ENCODE measurements at places on chromosomes 7 and 10.

GRCh38 chr10:6299743-6300105, 97.0 kb downstream of the PFKFB3 start:
- DNase-seq: no peak

DNA sequence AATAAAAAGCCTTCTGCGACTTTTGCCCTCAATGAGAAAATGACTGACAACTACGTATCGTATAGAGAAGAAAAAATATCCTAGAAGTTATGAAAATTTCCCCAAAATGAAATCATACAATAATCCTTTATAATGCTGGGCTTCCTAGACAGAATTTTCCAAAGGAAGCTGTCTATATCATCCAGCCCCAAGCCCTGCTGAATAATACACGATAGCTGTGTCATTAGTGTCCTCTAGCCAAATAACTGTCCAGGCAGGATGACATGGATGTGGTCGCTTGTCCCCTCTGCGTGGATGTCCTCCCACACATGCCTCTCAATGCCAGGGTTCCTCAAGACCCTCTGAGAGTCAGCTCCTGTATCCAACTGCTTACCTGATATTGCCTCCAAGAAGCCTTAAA, 61.7 kb upstream of the ECHDC3 start:
- DNase-seq: no peak

DNA sequence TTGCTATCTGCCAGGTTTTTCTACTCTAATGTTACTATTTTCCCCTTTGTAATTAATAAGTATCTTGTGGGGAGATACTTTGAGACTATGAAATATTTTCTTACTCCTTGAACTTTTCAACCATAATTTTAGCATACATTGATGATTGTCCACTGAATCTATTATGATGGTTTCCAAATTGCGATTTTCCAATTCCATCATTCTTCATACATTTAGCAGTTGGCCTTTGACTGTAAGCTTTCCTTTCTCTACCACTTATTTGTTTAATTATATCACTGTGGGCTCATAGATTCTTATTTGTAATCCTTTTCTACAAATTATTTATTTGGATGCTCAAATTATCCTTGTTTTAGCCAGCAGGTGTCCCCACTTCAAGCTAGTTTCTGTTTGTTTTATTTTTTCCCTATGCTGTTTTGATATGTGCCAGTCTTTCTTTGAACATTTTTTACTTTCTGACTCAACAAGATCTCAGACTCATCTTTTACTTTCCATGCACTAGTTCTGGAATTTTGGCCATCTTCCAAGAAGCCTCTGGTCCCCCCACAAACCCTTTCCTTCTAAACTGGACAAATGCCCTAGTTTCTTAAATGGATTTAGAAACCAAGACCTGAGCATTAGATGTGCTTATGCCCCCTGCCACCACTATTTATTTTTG, 11.4 kb upstream of the MRPS16 start:
- peak; percentile 55 for DNase-seq

- no peak for DNase-seq
Measured at GRCh38 chr10:132291826-132292225, 15.9 kb downstream of the STK32C start.

GRCh38 chr7:51246258-51247245, 70.1 kb downstream of the COBL start:
- DNase-seq: no peak

- DNase-seq: no peak
Measured at GRCh38 chr10:6530966-6531365, 49.1 kb downstream of the PRKCQ start.

GRCh38 chr10:3484306-3485056, 300.5 kb downstream of the KLF6 start:
- DNase-seq: peak; percentile 46

DNA sequence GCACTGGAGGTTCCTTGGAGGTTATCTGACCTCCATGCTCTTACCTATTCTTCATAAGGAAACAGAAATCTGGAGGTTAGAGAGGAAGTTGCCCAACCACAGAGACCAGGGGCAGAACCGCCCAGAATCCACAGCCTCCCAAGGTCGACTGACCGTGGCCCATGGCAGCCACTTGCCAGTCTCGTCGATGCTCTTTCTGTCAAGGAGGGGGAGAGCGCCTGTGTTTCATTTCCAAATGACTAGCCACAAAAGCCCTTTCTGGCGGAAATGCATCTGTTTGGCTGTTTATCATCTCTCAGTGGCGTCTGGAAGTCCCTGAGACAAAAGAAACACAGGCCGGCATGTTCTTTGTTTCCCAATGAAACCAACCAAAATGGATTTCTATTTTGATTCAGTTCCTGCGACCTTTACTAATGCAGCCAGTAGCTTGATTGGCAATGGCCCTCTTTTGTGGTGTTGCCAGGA, 2.9 kb downstream of the RAMP3 start:
- DNase-seq: no peak

DNA sequence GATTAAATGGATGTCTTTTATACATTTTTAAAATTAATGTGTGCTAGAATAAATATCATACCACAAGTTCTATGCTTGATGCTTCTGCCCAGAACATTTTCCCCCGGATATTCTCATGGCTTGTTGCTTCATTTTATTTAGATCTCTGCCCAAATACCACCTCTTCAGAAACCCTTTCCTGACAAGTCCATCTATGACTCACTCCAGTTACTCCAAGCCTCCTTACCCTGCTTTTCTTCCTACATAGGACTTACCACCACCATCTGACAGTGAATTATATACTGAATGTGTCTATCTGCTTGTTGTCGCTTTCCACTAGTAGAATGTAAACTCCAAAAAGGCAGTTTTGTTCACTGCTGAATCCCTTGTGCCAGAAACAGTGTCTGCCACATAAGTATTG, 19.1 kb upstream of the ERVW-1 start:
- peak; percentile 26 for DNase-seq

GRCh38 chr10:69715899-69716606, 85.7 kb upstream of the COL13A1 start:
- DNase-seq: no peak

- DNase-seq: no peak
Measured at GRCh38 chr10:115996031-115996430, 277.0 kb downstream of the GFRA1 start.

- no peak for DNase-seq
Measured at GRCh38 chr7:150382123-150382843, 3.2 kb downstream of the ZNF775 start.

- no peak for DNase-seq
Measured at GRCh38 chr7:116557066-116557585, 32.3 kb downstream of the CAV1 start.

- DNase-seq: no peak
Measured at GRCh38 chr7:25752154-25752553, 399.8 kb upstream of the NFE2L3 start.

DNA sequence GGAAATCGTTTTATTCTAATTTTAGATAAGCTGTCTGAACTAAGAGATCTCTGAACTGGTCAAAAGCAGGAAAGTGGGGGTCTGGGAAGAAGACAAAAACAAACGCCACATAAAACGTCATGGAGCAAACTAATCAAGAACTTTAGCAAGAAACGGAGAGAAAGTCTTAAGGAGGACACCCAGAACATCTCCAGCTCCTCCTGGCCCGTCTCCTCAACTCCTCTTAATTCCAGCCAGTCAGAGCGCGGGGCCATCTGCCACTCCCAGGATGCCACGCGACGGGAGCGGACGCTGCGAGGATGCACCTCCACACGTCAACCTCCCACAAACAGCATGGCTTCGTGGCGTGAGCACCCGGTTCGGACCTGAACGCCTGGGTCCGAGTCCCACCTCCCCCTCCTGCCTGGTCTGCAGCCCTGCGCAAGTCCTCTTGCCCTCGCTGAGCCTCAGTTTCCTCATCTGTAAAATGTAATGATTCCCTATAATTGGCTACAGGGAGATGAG, 598 bp downstream of the MMS19 start:
- peak; percentile 80 for DNase-seq

DNA sequence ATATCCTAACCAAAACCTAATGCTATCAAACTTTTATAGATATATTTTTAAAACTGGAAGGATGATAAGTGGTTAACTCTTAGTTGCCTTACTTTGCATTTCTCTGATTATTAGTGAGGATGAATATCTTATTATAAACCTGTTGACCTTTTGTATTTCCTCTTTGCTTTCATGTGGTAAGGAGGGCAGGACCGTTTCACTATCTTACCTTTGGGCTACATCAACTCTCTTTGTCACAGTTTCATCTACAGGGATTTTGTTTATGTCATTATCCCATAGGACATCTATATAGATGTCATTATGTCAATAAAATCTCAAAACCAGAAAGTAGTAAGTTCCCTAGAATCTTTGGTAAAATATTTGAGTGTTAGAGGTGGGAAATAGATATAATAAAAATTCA, 219.3 kb downstream of the THSD7A start:
- no peak for DNase-seq

- DNase-seq: no peak
Measured at GRCh38 chr7:29397398-29397797, 166.2 kb upstream of the PRR15 start.

- no peak for DNase-seq
Measured at GRCh38 chr10:125708971-125709503, 10.5 kb upstream of the EDRF1 start.

GRCh38 chr10:106795619-106796018, 368.9 kb downstream of the SORCS1 start:
- peak; percentile 43 for DNase-seq

- no peak for DNase-seq
Measured at GRCh38 chr7:111199643-111200042, 108.7 kb downstream of the LRRN3 start.

- no peak for DNase-seq
Measured at GRCh38 chr7:37916017-37916672, 472 bp downstream of the SFRP4 start.

- DNase-seq: peak; percentile 23
Measured at GRCh38 chr7:35253710-35254495, at the start of gene TBX20. TSS of gene TBX20 (minus strand) at chr7:35254100. CDS start at chr7:35253620, 480 bp downstream.

DNA sequence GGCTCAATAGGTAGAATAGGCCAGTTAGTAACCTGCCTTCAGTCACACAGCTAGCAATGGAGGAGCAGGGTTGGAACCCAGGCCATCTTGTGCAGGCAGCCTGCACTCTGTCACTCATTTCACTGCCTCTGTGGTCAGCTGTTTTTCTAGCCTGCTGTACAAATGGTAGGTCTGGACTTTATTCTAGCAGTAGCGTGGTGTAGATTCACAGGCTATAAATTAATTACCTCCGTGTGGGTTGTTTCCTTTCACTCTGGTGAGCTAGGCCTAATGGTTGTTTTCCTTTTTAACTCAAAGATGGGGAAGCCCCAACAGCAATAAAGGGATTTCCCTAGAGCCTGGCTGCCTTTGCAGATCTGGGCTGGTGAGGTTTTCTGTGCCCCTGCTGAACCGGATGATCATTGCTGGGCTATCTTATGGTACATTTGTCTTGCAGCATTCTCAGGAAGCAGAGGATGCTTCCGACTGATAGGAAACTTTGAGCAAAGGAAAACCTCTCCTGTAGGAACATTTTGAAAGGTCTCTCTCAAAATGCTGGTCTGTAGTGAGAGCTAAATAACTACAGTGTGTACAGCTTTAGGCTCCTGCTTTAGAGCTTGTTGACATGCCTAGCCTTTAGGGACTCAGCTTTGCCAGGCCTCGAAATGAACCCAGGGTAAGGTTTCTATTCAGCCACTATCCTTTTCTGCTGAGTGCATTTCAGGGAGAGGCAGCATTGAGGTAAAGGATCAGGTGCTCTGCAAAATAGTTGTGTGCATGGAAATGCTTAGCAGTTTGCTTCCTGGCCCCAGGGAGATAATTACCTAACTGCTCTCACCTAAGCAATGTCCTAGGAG, 157.4 kb downstream of the ST7 start:
- DNase-seq: no peak

- no peak for DNase-seq
Measured at GRCh38 chr7:41971640-41972187, 265.3 kb downstream of the GLI3 start.

DNA sequence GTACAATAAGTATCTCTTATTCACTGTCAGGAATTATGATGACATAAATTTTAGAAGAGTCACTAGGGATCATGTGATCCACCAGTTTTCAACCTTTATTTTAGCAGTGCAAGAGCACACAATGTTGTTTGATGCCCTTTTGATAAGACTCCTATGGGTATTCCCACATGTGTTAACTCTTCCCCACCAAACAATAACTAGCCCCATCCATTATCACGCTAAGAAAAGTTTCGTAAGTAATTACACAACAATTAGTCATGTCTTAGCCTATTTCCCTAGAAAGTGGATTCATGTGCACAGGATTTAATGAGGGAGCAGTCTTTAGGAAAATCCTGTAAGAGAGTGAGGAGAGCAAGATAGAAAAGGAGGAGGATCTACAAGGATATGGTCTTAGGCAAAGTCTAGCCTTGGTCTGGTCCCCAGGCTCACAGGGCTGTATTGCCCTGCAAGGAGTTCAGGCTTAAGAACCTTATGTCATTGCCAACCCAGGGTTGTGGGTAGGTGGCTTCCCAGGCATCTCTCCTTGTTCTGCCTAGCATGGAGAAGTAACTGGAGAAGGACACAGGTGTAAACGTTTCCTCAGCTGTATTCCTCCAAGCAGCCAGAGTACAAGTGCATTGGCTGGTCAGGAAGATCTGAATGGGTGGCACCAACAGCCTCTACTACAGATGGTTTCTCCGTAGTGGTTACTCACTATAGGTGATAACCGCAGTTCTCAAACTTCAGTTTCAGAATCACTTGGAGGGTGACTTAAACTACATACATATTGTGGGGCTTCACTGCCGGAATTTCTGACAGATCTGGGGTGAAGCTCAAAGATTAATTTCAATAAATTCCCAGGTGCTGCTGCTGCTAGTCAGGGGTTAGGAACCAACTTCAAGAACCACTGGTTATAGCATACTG, 574.5 kb downstream of the SUGCT start:
- peak; percentile 56 for DNase-seq

DNA sequence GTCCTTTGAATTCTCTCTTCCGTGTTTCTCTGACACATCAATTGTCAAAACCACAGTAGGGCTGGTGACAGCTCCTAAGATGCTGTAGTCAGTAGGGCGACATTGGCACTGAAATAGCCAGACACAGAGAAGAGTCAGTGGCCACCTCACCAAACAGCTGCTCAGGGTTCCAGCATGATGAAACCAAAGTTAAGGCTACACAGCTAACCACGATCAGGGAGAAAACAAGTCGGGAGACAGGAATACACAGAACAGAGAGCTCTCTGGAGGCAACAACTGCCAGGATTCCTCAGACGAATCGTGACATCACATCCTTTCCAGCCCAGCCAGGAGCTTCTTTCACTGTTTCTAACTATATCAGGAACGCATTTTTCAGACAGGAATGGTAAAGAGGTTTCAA, 922.2 kb downstream of the SORCS1 start:
- DNase-seq: no peak

All from fibroblast of mammary gland (primary cell).